Left lung (tissue), 14 donors: ENCODE measurements at places on chromosomes 1 and 21. TPM values are rescaled to one million over a fixed set of nuclear protein-coding genes. Genes with fewer than 3 reads are reported as not detected.

GRCh38 chr1:202210385-202210784, 16.8 kb downstream of the LGR6 start:
- H3K4me3 ChIP-seq: no peak overlapping the region
- peaks cover 11% of the 10 kb centered on the region for H3K4me1 ChIP-seq
- DNase-seq: no peak

DNAJC6 gene
- 4.6 TPM for total RNA-seq

GRCh38 chr1:17125756-17126237, 6.5 kb upstream of the PADI2 start:
- no peak overlapping the region for H3K4me3 ChIP-seq
- H3K36me3 ChIP-seq: no peaks in the 10 kb centered on the region
- no peaks in the 10 kb centered on the region for H3K4me1 ChIP-seq
- H3K27me3 ChIP-seq: peaks cover 8% of the 10 kb centered on the region

DMRTA2 gene
- not detected for total RNA-seq

DNA sequence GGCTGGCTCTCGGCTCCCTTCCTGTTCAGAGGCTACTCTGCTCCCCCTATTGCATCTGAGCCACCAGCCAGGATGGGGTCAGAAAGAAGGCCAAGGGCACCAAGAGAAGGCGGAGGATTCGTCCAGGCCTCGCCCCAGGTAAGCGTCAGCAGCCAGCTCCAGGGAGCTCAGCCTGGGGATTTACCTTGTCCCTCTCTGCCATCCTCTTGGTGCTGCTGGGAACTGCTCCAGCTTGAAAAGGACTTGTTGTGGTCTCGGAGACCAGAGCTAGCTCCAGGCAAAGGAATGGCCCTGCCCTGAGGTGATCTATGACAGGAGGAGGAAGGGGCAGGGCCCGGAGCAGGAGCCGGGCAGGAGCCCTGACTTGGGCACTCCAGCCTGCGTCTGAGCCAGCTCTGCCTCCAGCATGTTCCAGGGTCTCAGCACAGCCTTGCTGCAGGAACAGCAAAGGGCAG, 113.7 kb upstream of the IFFO2 start:
- H3K36me3 ChIP-seq: peaks cover 35% of the 10 kb centered on the region
- DNase-seq: no peak
- peaks cover 7% of the 10 kb centered on the region for H3K4me1 ChIP-seq
- no peak overlapping the region for H3K27ac ChIP-seq

DNA sequence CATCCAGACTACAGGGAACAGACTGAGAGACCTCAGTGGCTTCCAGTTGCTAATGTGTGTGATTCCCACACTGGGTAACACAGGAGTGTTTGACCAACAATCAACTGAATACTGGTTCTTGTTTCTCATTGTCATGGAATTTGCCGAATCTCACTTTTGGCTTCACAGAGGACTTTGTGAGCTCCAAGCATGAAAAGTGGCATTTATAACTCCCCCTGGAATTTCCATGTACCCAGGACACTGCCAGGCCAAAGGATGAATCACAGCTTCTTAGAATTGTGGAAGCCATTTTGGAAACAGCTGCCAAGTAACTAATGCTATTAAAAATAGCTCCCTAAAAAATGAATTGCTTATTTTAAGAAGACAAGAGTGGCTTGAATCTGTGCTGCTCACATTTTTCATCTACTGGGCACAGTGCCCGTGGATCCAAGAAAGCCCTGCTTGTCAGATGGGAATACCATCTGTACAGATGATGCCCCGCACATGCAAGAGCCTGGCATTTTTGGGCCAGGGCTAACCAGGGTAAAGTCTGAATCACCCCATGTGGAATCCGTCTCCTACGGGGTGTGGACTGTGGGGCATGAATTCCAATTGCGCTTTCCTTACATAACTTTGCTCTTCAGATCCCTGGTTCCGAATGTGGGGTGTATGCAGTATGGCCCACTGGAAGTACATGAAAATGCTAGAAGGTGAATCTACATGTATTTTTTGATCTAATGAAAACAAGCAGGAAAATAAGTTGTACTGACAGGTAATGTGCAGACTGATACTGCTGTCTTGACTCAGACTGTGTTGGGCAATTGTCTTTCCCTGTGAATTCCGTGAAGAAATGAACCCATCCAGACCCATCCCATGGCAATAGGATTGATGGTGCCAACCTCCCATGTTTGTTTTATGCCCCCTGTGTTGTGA, 487.3 kb downstream of the SIPA1L2 start:
- DNase-seq: no peak
- H3K27me3 ChIP-seq: no peaks in the 10 kb centered on the region
- H3K36me3 ChIP-seq: no peaks in the 10 kb centered on the region
- no peak overlapping the region for H3K27ac ChIP-seq

NTNG1 gene
- 5.7 TPM for total RNA-seq

- DNase-seq: peak; percentile 55
Observed at GRCh38 chr1:153728305-153729066, 636 bp downstream of the INTS3 start.

GRCh38 chr1:38242506-38242905, 195.9 kb upstream of the POU3F1 start:
- no peaks in the 10 kb centered on the region for H3K4me1 ChIP-seq
- no peak overlapping the region for H3K27ac ChIP-seq
- no peak overlapping the region for H3K4me3 ChIP-seq
- no peaks in the 10 kb centered on the region for H3K27me3 ChIP-seq

DNA sequence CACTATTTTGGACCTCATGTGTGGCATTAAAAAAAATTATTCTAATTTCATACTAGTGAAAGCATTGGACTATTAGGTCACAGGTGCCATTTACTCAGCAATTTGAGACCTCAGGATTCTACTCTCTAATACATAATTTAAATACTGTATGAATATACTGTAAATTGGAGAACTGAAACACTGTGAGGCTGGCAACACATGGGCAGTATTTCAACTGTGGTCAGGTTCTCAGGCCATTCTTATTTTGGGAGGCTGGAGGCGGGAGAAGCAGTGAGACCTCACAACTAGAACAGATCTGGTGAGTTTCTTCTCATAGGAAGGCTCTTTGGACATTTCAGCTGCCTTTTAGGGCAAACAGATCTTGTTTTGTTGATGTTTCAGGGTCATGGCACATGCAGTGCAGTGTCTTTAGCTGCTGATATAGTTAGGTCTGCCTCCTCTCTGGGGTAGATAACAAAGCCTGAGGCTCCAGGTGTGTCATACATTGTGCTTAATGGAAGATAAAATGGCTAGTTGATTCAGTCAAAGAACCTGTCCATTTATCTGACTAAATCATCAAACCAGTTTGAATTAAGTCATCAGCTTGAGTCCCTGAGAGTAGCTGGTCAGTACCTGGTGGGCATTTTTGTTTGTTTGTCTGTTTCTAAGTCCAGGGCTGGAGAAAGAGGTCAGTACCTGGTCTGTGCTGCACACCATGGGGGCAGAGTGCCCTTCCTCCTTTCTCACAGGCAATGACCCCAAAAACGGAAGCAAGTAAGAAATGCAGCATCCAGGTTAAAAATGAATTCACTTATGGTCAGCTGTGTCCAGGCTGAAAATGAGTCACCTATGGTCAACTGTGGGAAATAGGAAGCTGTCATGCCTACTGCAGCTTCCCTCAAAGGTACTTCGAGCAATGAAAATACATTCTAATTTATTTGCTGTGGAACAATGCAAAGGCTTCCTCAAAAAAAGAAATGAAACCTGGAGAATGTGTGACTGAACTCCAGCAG, 216.2 kb downstream of the SDCCAG8 start:
- no peak for DNase-seq
- no peaks in the 10 kb centered on the region for H3K36me3 ChIP-seq
- H3K4me3 ChIP-seq: no peak overlapping the region
- peaks cover 33% of the 10 kb centered on the region for H3K4me1 ChIP-seq
- H3K27ac ChIP-seq: peak overlapping the region; percentile 3

PYGO2 gene
- 26.6 TPM for total RNA-seq

DNA sequence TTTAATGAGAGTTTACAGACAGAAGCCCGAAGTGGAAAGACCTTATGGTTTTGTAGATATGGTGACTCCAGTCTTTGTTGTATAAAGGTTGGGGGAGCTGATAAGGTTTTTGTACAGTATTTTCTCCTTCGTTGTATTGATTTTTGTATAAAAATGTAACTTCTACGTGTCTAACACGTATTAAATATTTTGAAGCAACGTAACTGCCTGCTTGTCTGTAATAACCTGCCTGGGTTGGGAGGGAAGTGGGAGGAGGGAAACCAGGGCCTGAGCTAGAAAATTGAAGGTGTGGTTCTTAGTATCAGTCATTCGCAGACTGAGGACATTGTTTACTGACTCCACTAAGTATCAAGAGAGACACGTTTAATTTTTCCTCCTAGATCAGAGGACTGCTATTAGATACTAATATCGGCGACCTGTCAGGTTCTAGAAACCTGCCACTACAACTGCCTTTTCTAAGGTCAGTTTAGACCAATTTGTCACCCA, 2.2 kb downstream of the IER5 start:
- H3K27me3 ChIP-seq: no peaks in the 10 kb centered on the region
- peak overlapping the region; percentile 91 for H3K27ac ChIP-seq

S100A8 gene
- 1,365 TPM for total RNA-seq

GRCh38 chr1:205750138-205751035, at the start of gene NUCKS1:
Gene NUCKS1, minus strand, starts transcription at chr1:205750182. Its CDS starts 209 bp downstream, at chr1:205749973.
- H3K36me3 ChIP-seq: no peaks in the 10 kb centered on the region
- peaks cover 31% of the 10 kb centered on the region for H3K4me1 ChIP-seq
- H3K27me3 ChIP-seq: no peaks in the 10 kb centered on the region

CFHR4 gene
- not detected for total RNA-seq

DNA sequence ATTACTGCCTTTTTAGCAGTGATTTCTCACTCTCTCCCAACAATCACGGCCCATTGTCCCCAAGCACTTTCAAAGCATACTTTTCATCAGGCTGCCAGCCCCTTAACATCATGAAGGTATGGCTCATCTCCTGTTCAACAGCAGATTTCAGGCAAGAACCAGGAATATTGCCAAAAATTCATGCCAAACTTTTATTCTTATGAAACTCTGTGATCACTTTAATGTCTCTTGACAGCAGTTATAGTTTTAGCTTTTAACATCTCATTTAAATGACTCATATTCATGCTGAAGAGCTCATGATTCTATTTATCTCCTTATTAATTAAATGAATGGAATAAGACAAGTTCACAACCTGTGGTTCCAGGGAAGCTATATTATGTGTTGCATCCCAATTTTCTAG, 235.1 kb downstream of the GRIK1 start:
- no peaks in the 10 kb centered on the region for H3K4me1 ChIP-seq
- DNase-seq: no peak
- no peak overlapping the region for H3K27ac ChIP-seq
- H3K27me3 ChIP-seq: no peaks in the 10 kb centered on the region
- H3K36me3 ChIP-seq: no peaks in the 10 kb centered on the region

DNA sequence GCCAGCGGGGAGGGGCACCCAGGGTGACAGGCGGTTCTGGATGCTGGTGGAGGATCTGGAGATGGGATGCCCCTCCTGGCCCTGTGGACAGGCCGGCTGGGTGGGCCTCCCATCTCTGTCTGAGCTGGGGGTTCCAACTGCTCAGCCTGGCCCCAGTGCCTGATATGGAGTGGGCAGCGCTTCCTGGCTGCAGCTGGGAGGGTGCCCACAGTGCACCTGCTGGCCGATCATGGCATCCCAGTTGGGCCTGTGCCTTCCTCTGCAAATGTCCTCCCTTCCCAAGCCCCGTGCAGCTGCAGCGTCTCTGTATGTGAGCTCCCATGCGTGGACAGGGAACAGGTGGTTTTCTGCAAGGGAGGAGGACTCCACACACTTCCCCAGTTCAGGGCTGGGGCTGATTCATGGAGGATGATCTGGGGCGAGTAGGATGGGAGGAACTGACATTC, 2.1 kb downstream of the PFKL start:
- peaks cover 9% of the 10 kb centered on the region for H3K36me3 ChIP-seq
- H3K4me1 ChIP-seq: peaks cover 73% of the 10 kb centered on the region
- no peaks in the 10 kb centered on the region for H3K27me3 ChIP-seq
- no peak overlapping the region for H3K4me3 ChIP-seq

- H3K36me3 ChIP-seq: peaks cover 4% of the 10 kb centered on the region
- no peaks in the 10 kb centered on the region for H3K27me3 ChIP-seq
- DNase-seq: no peak
- H3K27ac ChIP-seq: no peak overlapping the region
- peaks cover 13% of the 10 kb centered on the region for H3K4me1 ChIP-seq
- no peak overlapping the region for H3K4me3 ChIP-seq
Observed at GRCh38 chr21:42226626-42227025, 7.7 kb downstream of the ABCG1 start.
